DMS53 (cell line): ENCODE measurements at places on chromosomes 16 and 17.

GRCh38 chr17:48241131-48241591, 133.6 kb downstream of the SNX11 start:
- peak; percentile 54 for DNase-seq

DNA sequence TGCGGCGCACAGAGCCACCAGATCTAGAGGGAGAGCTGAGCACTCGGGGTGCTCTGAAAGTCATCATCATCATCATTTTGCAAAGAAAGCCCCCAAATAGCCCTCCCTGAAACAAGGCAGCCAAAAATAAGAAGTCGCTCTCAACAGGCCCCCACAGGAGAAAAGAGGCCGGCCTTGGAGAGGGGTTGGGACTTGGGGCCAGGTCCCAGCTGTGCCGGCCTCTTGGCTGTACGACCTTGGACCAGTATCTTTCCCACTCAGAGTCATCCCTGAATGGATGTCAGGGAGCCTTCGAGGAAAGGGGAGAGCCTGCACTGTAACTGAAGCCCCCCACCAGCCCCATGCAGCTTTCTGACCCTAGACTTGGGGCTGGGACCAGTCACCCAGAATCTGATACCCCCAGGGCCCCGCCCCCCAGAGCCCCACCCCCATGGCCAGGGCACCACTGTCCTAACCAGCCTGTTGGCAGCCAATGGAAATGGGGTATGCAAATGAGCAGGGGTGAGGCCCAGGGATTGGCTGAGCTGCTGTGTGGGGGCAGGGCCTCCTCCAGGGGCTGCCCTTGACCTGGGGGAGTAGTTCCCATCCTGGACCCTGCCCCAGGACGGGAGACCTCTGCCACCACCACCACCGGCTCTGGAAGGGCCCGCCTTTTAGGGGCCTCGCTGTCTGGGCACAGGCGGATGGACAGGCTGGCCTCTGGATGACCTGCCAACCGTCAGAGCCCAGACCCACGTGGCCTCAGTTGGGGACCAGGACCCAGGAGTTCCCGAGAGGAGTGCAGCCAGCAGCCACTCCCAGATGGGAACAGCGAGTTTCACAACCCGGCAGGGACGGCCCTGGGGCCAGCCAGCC, 15.4 kb downstream of the ZFPM1 start:
- DNase-seq = peak; percentile 26

- peak; percentile 20 for DNase-seq
Observed at GRCh38 chr17:17540278-17540906, 44.2 kb upstream of the RASD1 start.

GRCh38 chr16:19765860-19766553, 47.9 kb downstream of the IQCK start:
- no peak for DNase-seq

DNA sequence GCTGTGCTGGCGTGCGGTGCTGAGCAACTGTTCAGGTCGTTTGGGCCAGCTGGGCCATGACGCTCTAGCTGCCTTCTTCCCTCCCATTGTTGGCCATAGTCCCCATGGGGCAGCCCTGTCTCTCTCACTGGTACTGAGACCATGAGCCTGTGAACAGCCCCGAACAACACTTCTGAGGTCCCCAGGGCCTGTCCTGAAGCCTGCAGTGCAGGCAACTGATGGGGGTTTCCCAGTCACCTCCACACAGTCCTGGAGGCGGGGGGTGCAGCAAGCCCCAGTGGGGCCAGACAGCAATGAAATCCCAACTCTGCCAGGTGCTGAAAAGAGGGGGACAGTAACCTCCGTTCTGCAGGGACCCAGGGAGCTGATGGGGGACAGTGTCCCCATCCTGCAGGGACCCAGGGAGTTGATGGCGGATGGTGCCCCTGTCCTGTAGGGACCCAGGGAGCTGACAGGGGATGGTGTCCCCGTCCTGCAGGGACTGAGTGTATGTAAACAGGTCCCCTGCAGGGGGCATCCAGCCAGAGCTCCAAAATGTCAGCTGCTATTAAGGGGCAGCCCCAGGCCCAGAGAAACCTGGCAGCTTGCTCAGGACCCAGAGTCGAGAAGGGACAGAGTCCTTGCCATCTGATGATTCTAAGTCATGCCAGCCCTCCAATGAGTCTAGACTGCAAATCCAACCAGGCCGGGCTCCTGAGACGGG, 30.4 kb downstream of the ENGASE start:
- no peak for DNase-seq

DNA sequence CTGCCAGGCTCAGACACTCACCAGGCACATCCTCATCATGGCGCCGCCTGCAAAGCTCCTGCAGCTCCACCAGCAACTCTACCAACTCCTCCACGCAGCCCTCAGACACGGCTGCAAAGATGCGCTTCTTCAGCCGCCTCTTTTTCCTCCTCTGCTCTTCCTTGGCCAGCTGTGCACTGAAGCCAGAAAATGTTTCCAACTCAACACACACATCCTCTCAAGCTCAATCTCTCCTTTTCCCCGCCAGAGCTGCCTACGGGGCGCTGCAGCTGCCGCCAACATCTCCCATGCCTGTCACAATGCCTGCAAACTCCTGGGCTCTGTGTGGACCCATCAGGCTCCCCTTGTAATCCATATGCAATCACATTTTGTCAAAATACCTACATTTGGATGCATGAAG, 14.2 kb downstream of the TRPV3 start:
- no peak for DNase-seq

GRCh38 chr17:382644-383533, 30.3 kb upstream of the RPH3AL start:
- DNase-seq = peak; percentile 95

GRCh38 chr17:27333410-27333980, 39.6 kb downstream of the WSB1 start:
- peak; percentile 57 for DNase-seq

DNA sequence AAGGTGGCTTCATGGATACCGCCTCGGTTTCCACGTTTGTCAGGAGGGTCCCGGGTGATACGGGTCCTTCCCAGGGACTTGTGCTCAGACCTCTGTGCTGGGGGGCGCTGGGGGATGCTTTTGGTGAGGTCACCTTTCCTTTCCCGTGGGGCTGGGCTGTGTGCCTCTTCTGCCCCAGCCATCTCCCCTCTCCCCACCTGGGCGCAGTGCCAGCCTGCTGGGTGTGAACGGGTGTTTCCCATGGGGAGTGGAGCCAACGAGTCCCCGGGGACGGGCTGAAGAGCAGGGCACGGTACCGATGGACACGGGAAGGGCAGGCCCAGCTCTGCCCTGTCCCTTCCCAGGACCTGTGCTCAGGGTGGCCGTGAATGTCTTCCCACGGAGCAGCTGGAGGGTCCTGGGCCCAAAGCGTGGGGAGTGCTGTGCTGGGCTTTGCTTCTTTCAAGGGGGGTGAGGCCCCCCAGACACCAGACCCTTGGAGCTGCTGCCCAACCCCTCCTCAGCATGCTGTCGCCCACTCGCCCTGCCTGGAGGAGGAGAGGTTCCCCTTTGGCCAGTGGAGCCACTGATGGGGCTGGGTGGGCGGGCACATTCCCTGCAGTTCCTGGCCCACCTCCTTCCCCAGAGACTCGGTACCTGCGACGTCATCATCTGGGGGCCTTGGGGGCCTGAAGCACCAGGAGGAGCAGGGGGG, 15.5 kb downstream of the TELO2 start:
- no peak for DNase-seq
